Coronary artery (tissue), 2 donors: ENCODE measurements at places on chromosomes 3 and 15.

GRCh38 chr3:34301313-34301712 lies 502.9 kb downstream of the PDCD6IP start:
- DNase-seq: no peak

DNA sequence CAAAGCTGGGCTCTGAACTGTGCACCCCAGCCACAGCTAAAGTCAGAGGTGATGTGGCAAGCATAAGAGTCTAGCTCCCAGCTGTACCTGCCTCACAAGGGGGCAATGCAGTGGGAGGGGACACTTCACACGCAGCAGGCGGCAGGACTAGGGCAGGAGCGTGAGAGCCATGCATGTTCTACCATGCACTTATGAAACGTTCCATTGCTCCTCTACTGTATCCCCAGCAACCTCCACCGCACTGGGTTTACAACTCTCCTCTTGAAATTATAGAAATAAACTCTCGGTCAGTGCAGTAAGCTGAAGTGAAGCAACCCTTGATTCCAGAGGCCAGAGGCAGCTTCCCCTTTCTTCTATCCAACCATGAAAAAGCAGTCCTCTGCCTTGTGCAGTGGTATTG lies 298.6 kb upstream of the STT3B start:
- DNase-seq: no peak

DNA sequence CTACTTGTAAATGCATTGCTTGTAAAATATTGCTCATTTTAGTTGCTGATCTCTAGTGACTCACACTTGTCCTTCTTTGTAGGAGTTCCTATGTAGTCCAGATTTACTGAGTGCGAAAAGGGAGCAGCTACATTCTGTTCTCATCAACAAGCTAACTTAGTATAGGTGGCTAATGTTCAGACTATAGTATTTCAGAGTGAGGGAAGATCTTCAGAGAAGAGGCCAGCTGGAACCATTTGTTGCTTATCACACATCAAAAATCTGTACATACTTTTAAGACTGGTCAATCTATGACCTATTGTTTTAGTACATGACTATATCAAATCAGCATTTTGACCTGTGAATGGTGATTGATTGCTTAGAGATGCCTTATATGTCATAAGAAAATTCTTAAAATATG lies 71.3 kb upstream of the THSD4 start:
- DNase-seq: no peak

- no peak for DNase-seq
Measured at GRCh38 chr3:69786854-69787253, 47.6 kb downstream of the MITF start.

DNA sequence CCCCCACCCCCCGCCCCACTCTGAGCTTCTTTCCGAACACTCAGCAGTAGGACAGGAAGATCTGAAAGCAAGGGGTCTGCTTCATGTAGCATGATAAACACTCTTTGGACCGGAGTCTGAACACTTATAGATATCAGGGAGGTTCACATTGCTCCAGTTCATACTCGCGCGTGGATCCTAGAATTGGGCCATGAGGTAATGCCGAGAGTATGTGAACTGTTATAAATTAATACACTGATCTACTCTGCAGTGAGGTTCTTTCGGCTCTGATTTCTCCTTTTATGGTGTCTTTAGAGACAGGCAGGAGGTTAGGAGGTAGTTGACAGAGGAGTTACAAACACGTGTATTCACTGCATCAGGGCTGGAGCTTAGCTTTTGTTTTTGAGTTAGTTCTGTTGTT lies 223.0 kb downstream of the THSD4 start:
- DNase-seq: no peak

GRCh38 chr3:40780291-40780924 lies 255.6 kb downstream of the ZNF621 start:
- peak; percentile 87 for DNase-seq

GRCh38 chr15:36886191-36886590 lies 214.2 kb downstream of the MEIS2 start:
- no peak for DNase-seq

GRCh38 chr3:71512544-71512943 lies 71.0 kb downstream of the FOXP1 start:
- no peak for DNase-seq

GRCh38 chr3:20230954-20231353 lies 44.9 kb upstream of the SGO1 start:
- no peak for DNase-seq

DNA sequence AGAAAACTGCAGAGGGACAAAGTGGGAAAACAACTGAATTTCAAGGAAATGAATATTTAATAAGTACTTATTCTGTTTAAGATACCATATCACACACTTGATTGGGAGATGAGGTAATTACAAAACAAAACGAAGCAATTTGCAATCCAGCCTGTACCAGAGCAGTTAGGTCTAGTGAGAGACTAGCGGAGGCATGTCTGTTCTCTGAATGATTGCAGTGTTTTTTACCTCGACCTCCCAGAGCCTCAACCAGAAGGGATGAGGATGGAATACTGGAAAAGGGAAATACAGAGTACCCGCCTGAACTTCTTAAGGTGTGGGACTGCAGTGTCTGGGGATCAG lies 59.5 kb downstream of the PIK3CB start:
- no peak for DNase-seq

DNA sequence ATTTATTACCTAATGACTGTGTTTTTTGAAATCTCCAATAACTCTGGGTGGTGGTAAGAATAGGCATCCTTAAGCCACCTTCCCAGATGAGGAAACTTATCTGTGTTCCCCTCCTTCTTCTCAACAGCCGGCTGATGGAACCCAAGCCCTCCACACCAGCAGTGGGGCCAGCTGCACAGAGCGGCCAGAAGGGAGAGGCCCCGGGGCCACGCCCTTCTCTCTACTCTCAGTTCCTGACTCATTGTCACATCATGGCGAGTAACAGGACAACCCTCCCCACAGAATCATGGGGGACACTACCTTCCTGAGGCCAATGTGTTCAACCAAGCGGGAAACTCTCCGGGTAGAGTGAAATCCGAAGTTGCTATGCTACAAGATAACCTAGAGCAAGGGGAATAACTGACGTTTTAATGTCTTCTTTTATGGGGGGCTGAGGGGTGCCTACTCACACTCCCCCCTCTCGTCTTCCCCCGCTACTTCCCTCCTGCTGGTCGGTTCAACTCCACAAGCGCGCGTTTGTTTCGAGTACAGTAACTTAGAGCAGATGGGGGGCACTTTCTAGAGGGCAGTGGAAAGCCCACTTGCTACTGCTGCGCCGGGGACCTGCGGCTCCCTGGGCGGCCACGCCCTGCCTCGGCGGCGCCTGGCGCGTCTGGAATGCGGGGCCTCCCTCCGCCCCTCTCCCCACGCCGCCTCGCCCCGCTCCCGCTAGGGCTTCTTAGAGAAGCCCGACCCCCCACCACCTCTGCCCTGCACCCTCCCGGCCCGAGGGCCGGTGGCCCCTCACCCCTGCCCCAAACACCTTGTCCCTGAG lies 621 bp downstream of the ANXA2 start:
- peak; percentile 85 for DNase-seq

DNA sequence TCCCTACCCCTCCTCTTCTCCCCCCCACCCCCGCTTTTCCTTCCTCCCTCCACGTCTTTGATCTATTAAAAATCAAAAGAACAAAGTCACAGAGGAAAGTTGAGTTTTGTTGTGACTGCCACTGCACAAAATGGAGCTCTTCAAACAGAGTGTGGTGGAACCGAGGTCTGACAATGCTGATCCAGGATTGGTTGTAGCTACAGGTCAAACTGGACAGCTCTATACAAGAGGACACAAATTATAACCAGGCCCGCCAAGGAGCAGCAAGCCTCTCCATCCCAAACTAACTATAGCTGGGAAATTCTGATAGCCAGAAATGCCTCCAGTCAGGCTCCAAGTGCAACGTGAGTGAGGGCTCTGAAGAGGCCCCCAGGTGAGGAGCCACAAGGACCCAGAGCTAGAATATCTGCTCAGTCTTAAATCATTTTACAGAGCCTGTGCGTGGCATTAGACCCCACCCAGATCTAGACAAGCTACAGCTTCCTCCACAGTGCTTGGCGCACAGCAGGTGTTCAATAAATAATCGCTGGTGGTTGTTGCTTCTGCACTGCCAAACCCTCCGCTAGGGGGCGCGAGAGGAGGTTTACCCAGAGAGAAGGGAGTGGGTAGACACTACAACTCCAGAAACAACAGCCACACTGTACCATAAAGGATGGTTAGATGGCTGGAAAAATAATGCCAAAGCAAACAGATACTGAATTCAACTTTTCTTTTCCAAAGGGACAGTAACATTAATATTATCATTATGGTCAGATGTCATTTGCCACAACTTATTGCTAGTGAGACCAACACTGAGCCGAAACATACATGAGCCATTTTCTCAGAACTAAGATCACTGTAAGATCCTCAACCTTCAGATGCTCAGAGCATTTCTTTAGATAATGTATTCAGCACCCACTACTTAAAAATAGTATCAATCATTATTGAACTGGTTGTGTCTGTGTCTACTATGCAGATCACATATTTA lies 44.6 kb downstream of the ZIC4 start:
- no peak for DNase-seq

- peak; percentile 65 for DNase-seq
Measured at GRCh38 chr3:158106766-158107471, 699 bp upstream of the SHOX2 start.
